ENCODE measurements at places on chromosomes 6 and 20. TPM values are rescaled to one million over a fixed set of nuclear protein-coding genes. Genes with fewer than 3 reads are reported as not detected.

Gene TBXT
- total RNA-seq: not detected

Gene CLPSL2
- total RNA-seq: 0.53 TPM

Gene ACSS1
- total RNA-seq: 21.0 TPM

Gene SLC35D3
- not detected for total RNA-seq

Gene PRL
- total RNA-seq: not detected

Gene CCN6
- total RNA-seq: not detected

Gene SLPI
- 10.9 TPM for total RNA-seq

Gene IL17F
- not detected for total RNA-seq

Gene GSTA5
- not detected for total RNA-seq

Gene CYP39A1
- 0.07 TPM for total RNA-seq

Gene HAO1
- total RNA-seq: not detected

Gene IMPG1
- not detected for total RNA-seq

Gene SOBP
- 0.60 TPM for total RNA-seq

Gene HFE
- total RNA-seq: 11.8 TPM

Gene MBOAT1
- 2.0 TPM for total RNA-seq

Gene C6orf58
- total RNA-seq: 0.11 TPM

Gene SLC22A1
- 2.0 TPM for total RNA-seq
